ENCODE measurements at places on chromosomes 3 and 15. TPM values are rescaled to one million over a fixed set of nuclear protein-coding genes. Genes with fewer than 3 reads are reported as not detected.

The CCDC14 gene
- 37.1 TPM for total RNA-seq

The GP9 gene
- total RNA-seq: not detected

The SPESP1 gene
- 9.8 TPM for total RNA-seq

The A4GNT gene
- not detected for total RNA-seq

The CCR9 gene
- not detected for total RNA-seq

The AQP9 gene
- not detected for total RNA-seq

The DUOX1 gene
- total RNA-seq: not detected

The NLGN1 gene
- 2.3 TPM for total RNA-seq

The PXYLP1 gene
- total RNA-seq: 5.8 TPM

The THAP10 gene
- 1.7 TPM for total RNA-seq

Data from smooth muscle cell of the pulmonary artery (primary cell).